ENCODE measurements at places on chromosomes 5 and 9.

GRCh38 chr9:130493476-130493875 lies 48.7 kb downstream of the ASS1 start:
- DNase-seq: no peak

GRCh38 chr5:148179234-148179824 lies 11.0 kb downstream of the SPINK14 start:
- no peak for DNase-seq

DNA sequence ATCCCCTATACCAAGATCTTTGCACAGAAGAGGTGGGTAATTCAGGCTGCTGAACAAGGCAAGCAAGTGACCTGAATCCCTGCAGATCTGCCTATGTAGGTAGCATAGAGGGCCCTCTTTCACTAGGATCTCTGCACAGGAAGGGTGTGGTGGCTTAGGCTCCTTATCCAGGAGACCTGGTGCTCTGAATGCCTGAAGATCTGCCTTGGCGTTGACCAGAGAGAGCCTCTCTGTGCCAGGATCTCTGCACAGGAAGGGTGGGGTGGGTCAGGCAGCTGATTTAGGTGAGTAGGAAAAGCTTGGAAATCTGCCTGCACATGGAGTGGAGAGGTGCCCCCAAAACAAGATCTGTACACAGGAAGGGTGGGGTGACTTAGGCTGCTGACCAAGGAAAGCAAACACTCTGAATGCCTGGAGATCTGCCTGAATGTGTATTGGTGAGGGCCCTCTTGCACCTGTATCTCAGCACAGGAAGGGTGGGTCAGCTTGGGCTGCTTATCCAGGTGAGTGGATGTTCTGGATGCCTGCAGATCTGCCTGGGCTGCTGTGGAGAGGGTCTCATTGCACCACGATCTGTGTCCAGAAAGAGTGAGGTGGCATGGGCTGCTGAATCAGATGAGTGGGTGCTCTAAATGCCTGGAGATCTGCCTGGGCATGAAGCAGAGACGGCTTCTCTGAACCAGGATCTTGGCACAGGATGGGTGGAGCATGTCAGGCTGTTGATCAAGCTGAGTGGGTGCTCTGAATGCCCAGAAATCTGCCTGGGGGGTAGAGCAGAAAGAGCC lies 365.9 kb downstream of the DMAC1 start:
- no peak for DNase-seq

GRCh38 chr9:120833325-120833724 lies 9.4 kb downstream of the PSMD5 start:
- DNase-seq: no peak

- DNase-seq: no peak
Observed at GRCh38 chr9:137406876-137407589, 15.9 kb downstream of the EXD3 start.

GRCh38 chr5:87729781-87730180 lies 317.1 kb upstream of the CCNH start:
- DNase-seq: no peak

- DNase-seq: no peak
Observed at GRCh38 chr5:155649666-155650065, 636.1 kb downstream of the KIF4B start.

DNA sequence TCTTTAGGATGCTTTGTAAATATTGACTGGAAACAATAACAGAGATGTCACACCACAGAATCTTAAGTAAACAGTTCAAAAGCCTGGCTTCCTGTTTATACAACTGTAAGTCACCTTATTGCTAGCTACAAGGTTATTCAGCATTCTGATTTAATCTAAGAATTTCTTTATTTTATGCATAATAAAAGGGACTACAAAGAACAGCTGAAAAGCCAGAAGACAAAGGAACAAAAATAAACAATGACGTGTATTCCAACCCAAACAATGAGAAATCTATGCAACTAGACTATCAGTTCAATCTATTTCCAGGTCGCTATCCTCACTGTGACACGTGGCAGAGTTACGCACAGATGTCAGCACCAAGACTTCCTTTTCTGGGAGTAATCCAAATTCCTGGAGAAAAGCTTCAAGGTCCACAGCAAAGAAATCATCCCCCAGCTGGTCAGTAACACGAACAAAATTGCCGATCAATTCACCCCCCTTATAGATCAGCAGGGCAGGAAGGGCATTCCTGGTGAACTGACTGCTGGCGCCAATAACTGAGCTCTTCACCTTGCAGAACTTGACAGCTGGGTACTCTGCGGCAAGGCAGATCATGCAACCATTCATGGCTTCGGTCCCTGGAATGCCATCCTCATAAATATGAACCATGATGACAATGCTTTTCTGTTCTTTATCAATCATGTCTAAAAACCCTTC lies 8.4 kb downstream of the PDCL start:
- DNase-seq: no peak

- DNase-seq: no peak
Observed at GRCh38 chr5:646396-647201, 34.5 kb downstream of the CEP72 start.

DNA sequence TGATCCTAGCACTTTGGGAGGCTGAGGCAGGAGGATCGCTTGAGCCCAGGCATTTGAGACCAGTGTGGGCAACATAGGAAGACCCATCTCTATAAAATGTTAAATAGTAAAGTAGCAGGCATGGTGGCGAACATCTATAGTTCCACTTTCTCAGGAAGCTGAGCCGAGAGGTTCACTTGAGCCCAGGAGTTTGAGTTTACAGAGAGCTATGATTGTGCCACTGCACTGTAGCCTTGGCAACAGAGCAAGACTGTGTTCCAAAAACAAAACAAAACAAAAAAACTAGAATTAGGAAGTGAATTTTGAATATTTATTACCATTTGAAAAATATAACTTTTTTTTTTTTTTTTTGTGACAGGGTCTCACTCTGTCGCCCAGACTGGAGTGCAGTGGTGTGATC lies 26.8 kb upstream of the PAX5 start:
- DNase-seq: no peak

- no peak for DNase-seq
Observed at GRCh38 chr9:119289740-119290433, 79.3 kb downstream of the BRINP1 start.

DNA sequence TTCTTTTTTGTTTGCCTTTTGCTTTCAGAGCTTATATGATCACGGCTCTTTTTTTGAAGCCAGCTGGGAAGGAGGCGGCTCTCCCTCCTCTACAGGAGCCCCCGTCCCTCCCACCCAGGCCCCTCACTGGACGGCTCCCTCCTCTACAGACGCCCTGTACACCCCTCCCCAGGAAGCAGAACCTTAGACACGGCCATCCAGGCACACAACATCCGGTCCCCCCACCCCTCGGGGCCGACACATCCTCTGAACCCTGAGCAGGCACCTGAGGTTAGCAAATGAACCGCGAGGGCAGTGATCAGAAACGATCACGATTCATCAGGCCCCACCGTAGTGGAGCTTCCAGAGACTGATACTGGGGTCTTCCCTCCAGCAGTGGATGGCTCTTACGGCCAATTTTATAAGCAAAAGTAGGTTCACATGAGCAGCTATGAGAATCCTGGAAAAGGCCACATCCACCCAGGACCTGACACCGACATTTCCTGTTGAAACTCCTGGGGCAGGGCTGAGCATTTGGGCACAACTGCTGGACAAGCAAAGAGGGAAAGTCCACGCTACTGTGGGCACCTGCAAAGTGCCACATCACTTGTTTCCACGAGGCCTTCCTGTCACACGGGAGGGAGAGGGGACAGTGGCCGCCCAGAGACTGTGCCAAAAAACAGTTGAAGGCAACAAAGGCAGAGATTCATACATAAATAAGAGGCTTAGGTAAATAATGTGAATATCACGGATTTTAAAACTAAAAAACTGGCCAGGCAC lies 78.9 kb downstream of the SEMA4D start:
- DNase-seq: no peak

DNA sequence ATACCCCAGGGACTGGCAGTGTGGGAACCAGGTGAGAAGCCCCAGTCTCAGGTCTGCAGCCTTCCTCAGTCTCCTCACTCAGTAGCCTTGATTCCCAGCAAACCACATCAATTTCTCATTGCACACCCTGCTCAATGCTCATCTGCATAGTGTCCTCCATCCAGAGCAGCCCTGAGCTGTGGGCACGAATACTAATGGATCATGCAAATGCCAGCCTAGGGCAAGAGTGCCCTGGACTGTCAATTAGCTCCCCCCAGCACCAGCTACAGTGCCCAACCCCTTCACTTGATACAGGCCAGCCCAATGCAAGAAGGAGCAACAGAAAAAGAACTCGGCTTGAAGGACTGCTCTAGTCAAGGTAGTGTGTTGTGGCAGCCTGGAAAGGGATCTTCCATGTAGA lies 9.8 kb upstream of the KCNIP1 start:
- no peak for DNase-seq

DNA sequence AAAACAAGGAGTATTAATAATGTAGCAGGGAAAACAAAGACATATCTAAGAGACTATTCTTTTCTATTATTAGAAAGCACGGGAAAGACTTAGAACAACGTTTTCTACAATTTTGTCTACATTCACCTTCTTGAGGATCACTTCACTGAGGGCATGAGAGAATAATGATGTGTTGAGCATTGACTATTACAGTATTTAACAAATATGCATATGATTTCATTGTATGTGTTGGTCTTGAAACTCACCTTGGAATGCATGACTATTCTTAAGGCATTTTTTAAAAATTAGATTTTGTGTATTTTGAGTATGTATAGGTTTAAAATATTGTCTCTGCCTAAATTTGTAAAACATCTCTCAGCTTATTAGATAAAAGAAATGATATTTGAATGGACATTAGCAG lies 1.2 kb downstream of the FSD1L start:
- no peak for DNase-seq

DNA sequence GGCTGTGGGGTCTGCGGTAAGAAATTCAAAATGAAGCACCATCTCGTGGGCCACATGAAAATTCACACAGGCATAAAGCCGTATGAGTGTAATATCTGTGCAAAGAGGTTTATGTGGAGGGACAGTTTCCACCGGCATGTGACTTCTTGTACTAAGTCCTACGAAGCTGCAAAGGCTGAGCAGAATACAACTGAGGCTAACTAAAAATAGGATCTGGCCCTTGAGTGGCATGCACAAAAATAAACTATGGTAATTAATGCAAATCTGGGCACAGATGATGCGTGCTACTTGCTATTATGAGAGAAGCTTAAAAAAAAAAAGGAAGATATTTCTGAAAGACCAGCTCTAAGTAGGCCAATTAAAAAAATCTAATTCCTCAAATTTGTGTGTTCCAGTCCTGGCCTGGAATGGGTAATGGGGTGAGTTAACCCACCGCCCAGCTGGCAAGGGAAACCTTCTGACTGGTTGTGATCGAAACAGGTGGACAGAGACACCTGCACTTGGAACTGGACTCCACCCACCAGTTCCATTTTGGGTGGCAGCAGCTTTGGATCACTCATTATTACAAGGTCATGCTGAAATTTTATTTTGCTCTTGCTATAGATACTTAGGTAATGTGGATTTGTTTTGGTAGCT lies 26.6 kb upstream of the ZBTB34 start:
- DNase-seq: no peak

- no peak for DNase-seq
Observed at GRCh38 chr5:120605325-120606079, 141.4 kb downstream of the PRR16 start.

- DNase-seq: no peak
Observed at GRCh38 chr9:98807070-98807813, at the start of gene GALNT12. GALNT12 (plus strand) TSS chr9:98807670; CDS start chr9:98807699, 29 bp downstream.

GRCh38 chr5:53927668-53928247 lies 367.3 kb downstream of the NDUFS4 start:
- DNase-seq: no peak

DNA sequence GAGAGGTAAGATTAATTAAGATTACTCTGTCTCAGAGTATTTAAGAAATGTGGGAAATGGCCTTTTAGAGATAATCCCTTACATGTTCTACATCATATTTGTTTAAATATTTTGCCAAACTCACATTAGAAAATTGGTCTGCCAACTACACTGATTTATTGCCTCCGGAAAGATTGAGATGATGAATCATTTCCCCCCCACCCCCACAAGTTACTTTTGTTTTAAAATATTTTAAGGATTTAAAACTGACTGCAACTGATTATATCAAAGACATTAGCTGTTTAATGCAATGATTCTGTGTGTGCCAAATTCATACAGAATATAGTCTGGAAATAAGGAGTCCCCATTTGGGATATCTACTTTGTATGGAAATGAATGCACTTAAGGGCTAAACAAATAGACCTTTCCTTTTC lies 674.4 kb downstream of the PRR16 start:
- DNase-seq: no peak

GRCh38 chr5:152549709-152550108 lies 144.6 kb upstream of the NMUR2 start:
- no peak for DNase-seq

- DNase-seq: no peak
Observed at GRCh38 chr5:57529864-57530263, 47.3 kb upstream of the ACTBL2 start.

DNA sequence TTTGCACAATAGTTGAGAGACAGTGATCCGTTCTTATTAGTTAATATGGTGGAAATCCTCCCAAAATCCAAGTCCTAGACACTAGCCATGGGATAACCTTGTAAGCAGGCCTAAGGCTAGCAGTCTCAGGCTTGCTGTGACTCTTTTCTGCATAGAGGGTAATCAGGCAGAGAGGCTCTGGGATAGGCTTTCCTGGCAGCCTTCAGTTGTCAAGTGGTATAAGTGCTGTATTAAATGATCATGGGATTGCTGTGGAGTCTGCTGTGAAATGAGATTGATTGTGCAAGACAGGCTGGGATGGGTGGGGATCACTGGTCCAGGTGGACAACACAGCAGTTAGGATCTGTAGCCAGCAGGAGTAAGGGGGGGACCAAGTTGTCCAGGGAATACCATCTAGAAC lies 416.4 kb downstream of the TLE4 start:
- no peak for DNase-seq

DNA sequence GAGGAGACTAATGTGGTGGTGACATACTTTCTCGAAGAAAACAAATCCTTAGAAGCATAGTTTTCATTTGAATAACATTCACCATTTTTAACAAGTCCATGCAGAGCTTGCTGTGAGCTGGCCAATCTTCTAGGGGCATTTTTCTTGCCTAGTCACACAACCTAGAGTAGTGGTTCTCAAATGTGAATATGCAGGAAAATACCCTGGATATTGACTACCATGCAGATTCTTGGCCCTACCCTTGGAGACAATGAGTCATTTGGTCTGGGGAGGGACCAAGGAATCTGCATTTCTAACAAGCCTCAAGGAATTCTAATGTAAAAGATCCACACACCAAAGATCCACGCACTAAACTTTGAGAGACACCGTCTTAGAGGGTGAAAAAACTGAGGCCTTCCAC lies 23.5 kb downstream of the GDNF start:
- no peak for DNase-seq

DNA sequence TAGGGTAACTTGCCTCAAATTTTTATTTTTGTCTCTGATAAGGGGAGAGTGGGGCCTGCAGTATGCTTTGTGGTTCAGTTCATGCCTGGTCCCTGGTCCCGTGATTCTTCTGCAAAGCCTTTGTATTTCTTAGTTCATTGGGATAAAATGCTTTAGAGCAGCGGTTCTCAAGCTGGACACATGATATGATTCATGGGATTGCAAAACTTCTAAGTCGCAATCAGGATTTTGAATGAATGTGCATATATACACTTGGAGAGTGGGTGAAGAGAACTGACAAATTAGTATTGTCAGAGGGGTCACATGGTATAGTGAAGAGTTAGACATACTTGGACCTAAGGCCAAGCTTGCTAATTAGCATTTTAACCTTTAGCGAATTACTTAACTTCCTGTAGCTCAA lies 265.4 kb upstream of the KLF9 start:
- DNase-seq: no peak

GRCh38 chr5:180378438-180379344 lies 25.6 kb upstream of the GFPT2 start:
- no peak for DNase-seq

GRCh38 chr5:9047932-9048331 lies 497.9 kb downstream of the SEMA5A start:
- DNase-seq: no peak

- DNase-seq: no peak
Observed at GRCh38 chr9:114271556-114272510, 51.1 kb upstream of the ORM1 start.
